ENCODE measurements at places on chromosomes 2 and 18. TPM values are rescaled to one million over a fixed set of nuclear protein-coding genes. Genes with fewer than 3 reads are reported as not detected.

ARHGEF4 gene
- total RNA-seq, result 5.2 TPM

MC2R gene
- total RNA-seq, result not detected

DNA sequence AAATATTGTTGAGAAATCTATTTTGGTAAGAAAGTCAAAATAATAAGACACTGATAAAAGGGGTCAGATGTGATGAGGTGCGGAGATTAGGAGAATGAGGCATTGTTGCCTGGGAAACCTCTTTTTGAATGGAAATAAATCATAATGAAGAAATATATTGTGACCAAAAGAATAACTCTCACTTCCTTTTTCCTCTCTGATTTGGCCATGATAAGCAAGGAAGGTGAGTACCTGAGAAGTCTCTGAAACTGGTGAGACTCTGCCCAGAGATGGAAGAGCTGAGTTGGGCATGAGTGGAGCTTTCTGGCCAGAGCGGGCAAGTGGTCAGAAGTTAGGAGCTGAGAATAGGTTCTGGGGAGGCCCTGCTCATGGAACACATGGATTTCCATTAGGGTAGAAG lies 11.8 kb downstream of the LAMA3 start:
- no peak for DNase-seq

GRCh38 chr2:191252699-191253098 lies 7.5 kb downstream of the MYO1B start:
- DNase-seq, result no peak

- no peak for DNase-seq
These were observed 119.2 kb upstream of the TMEM18 start for GRCh38 chr2:796141-796985.

DNA sequence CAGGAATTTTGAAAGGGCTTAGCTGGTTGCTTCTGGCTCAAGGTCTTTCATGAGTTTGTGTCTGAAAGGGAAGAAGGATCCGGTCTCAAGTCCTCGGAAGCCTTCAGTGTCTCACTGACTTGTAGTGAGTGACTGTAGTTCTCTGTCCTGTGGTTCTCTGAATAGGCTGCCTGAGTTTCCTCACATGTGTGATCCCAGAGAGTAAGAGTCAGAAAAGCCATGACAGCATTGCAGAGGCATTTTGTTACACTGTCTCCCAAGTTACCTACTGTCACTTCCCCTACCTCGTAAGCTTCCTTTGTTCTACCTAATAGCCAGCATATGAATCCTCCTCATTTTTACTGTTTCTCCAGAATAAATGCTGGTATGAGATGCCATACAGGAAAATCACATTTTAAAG lies 709.1 kb upstream of the CHAC2 start:
- DNase-seq, result no peak

GRCh38 chr2:60535685-60536312 lies 17.7 kb downstream of the BCL11A start:
- no peak for DNase-seq

GRCh38 chr2:71923887-71924533 lies 223.7 kb downstream of the CYP26B1 start:
- peak; percentile 74 for DNase-seq

- DNase-seq, result no peak
These were observed 321.4 kb upstream of the SLC8A1 start for GRCh38 chr2:40773291-40773690.

- DNase-seq, result no peak
These were observed 399.0 kb upstream of the ID2 start for GRCh38 chr2:8282858-8283252.

DNA sequence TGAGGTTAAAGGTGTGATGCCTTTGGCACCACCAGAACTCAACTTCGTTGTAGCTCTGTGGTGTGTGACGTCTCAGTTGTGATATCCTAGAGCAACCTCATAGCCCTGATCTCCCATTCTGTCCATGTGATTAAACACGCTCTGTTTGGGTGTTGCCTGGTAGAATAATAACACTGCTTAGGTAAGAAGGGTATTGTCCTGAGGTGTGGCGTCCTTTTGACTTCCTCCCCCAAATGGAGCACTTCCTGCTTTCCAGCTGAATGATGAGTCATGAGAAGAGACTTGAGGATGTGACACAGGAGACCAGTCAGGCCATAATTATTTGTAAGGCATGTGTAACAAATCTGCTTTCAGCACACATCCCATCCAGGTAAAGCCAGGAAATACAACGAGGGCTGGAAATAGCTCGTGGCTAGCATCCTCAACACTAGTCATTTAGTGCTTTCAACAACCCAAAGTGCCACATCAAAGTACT lies 100.7 kb downstream of the RAPGEF4 start:
- DNase-seq, result peak; percentile 45

DNA sequence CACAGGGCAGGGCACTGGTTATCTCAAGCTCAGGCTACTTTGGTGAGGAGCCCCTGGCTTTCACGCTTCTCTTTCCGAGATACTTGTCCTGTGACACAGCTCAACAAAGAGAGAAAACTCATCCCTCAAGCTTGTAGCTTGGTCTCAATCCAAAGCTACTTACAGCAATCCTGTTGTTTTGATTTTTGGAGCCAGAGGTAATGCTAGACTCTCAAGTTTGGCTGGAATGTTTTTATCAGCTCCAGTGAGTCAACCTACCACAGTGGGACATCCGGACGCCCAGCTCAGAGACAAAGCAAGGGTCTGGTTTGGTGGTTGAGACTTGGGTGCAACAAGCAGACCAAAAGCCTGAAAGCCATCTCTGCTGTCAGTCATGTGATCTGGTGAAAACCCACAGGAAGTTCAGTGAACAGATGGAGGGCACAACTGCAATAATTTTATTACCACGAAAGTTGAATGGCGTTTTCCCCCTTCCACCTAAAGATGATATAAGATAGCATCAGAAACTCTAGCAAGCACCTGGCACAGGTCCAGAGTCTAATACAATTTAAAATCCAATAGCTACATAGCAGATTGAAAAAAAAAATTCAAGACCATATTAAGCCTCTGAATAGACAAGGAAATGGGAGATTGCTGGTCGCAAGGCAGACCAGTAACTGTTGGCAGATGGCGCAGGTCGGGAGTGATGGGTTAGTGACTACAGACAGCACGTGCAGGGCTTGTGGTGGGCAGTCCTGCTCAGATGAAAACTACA lies 102.3 kb upstream of the SMAD7 start:
- DNase-seq, result peak; percentile 95
